NCI-H446 (cell line): ENCODE measurements at places on chromosomes 7 and 10.

DNA sequence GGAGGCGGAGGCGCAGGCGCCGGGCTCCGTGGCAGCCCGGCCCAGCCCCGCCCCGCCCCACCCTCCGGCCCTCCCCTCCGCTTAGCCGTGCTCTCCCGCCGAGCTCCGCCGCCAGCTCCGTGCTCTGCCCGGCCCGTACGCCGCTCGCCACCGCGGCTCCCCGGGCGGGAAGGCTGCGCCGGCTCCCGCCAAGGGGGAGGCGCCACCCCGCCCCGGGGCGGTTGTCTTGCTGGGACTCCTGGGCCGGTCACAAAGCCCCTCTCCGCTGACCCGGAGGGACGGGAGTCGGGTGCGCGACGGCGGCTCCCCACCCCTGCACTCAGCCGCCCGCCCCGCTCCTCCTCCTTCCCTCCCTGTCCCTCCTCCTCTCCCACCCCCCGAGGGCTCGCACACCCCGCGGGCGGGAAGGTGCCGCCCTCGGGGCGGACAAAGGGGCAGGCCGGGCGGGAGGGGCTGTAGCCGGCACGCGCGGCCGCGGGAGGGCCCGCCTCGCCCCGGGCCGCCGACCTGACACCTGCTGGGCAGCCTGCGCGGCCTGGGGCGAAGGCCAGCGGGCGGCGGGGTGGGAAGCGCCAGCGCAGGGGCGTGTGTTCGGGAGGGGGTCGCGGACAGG lies 11.5 kb upstream of the SP8 start:
- DNase-seq, result no peak

DNA sequence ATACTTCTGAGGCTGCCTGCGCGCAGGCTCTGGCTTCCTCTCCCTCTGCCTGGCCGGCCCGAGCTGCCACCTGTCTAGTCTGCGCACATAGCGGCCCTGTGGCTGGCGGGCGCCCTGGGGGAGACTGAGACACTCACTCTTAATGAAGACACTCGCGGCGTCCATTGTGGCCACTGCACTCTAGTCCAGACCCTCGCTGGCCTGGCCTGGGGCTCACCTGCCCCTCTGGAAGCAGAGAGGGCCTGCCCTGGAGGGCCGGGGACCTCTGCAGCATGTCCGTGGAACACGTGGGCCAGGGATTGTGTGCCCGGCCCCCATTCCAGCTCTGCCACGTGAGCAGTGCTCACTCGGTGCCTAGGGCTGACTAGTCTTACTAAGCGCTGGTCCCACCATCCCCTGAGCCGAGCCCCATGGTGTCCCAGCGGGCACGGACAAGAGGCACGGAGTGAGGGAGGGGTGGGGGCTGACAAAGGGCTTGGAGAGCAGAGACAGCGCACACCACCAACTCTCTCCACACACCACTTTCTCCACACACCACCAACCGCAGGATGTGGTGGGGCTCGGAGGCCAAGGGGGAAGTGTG lies 149.3 kb downstream of the ELFN1 start:
- DNase-seq, result no peak

DNA sequence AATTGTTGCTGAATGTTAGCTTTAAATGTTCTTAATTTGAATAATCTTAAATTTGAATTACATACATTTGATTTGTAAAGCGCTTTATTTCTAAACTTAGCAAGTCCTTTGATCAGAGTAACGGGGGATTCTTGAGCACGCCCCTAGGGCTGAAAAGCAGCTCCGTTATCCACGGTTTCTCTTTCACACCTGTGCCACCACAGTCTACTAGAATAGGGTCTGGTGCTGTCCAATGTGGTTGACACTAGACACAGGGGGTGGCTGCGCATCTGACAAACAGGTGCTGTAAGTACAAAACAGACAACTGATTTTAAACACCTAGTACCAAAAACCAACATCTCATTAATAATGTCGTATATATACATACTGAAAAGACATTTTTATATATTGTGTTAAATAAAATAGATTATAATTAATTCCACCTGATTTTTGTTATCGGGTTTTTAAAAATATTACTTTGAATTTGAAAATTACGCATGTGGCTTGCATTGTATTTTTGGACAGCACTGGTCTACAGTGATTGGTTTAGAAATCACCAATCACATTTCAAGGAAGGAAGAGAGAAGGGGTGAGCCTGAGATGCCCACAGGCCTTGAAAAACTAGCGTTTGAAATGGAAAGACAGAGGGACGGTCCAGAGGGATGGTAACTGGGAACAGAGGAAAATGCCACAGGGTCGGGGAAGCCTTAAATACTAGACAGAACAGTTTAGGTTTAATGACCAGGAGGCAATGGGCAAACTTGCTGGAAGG lies 7.3 kb downstream of the SEPHS1 start:
- no peak for DNase-seq

DNA sequence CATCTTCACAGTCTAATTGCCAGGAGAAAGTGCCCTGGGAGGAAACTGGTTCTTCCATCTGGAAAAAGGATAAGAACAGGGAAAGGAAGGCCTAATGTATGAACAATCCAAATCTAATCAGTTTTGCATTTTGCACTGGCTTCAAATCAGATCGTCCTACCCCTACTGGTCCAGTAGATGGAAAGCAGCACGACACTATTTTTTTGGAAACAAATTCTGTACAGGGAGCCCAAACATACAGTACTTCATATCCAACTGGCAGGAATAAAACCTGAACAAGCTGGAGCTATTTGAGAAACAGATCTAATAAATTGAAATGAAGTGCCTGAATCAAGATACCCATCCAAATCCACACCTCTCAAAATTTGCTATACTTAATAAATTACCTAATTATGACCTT lies 36.5 kb downstream of the ETV1 start:
- no peak for DNase-seq

GRCh38 chr7:137937202-137937560 lies 64.7 kb downstream of the CREB3L2 start:
- DNase-seq, result no peak

GRCh38 chr10:31262672-31263071 lies 56.3 kb upstream of the ZEB1 start:
- no peak for DNase-seq

DNA sequence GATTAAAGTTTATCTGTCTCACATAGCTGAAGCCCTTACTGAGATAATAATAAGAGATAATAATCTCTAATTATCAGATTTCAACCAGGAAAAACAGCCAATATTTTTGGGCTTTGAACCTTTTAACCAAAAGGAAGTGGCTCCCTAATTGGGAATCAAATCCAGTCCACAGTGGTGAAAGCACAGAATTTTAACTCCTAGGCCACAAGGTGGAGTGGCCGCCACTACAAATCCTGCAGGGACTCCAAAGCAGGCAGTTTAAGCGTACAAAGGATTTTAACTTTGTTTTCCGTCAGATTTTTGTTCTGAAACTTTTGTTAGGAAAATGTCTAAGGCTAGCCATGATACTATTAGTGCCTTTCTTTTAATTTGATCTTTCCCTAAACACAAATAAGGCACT lies 99.6 kb upstream of the CCNY start:
- no peak for DNase-seq

DNA sequence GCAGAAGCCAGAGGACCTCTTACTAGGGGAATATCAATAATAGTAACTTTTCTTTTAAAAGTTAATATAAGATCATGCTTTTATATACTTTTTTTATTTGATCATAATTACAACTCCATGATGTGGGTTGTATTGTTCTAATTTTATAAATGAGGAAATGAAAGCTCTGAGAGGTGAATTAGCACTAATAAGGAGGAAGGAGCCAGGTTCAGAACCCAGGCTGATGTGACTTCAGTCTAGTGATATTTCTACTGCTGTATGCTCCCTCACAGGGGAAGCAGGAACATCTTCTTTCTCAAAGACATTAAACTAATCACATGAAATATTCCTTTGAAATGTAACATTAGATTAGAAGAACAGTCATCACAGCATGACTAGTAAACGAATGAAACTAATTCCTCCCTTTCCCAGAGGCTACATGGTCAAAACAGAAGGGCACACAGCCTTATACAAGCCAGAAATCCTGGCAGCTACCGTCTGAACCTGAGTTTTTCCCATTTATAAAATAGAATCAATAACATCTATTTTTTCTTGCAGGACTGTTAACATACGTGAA lies 81.4 kb upstream of the GJD4 start:
- DNase-seq, result no peak

- DNase-seq, result no peak
These were observed 121.5 kb downstream of the SRPK2 start for GRCh38 chr7:105267244-105267643.

DNA sequence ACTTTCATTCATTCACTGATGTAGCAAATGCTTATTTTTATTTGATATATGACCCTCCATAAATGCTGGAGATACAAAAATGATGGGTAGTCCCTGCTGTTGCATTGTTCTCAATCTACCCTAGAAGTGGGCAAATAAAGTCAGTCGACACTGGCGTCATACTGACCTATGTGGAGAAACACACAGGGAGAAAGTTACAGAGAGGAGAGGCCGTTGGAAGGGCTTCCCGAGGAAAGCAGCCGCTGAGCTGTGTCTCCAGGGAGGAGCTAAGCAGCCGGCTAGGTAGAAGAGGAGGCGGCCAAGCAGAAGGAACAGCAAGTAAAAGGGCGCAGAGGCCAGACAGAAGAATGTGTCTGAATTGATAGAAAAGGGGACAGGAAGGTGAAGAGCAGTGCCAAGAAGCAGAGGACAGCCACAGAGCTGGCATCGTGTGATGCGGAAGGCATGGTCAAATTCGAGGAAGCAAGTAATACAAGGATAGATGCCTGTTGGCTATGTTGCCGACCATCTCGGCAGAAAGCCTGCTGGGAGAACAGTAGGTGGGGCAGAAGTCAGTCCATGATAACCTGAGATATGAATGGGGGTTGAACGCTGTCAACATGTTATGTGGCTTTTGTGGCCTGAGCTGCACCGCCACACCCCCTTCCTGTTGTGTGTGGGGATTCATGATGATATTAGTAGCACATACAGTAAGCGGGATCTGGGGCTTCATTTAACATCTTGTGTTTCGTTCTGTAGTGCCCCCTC lies 25.9 kb downstream of the ST8SIA6 start:
- no peak for DNase-seq

DNA sequence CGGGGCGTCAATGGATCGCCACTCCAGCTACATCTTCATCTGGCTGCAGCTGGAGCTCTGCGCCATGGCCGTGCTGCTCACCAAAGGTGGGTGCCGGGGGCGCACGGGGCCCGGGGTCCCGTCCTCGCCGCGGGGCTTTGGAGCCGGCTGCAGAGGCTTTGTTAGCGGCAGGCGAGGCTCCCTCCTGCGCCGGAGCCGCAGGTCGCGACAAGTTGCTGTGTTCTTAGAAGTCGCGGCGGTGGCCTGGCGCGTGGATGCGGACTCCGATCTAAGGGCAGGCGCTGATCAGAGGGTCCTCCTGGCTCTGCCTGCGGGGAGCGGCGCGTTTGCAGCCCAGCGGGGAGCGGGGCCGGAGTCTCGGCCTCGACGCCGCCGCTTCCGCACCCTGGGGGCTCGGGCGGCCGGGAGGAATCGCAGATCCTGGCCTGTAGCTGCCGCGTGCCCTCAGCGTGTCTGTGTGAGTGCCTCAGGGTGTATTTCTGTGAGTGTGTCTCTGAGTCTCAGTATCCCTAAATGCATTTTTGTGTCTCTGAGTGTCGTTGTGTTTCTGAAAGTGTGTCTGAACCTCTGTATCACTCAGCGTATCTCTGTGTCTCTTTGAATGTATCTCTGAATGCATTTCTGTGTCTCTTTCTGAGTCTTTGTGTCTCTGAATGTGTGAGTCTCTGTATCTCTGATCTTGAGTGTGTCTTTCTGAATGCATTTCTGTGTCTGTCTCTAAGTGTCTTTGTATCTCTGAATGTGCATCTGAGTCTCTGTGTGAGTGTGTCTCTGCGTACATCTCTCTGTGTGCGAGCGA lies 766 bp downstream of the BAMBI start:
- no peak for DNase-seq

DNA sequence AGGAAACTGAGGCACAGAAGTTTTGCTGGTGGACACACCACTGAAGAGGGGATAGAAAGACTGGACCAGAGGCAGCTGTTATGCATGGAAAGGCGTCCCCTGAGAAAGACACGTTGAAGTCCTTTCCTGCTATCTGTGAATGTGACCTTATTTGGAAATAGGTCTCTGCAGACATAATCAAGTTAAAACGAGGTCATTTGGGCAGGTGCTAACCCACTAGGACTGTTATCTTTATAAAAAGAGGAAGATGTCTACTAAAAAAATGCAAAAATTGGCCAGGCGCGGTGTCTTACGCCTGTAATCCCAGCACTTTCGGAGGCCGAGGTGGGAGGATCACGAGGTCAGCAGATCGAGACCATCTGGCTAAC lies 31.6 kb downstream of the ELMO1 start:
- no peak for DNase-seq

DNA sequence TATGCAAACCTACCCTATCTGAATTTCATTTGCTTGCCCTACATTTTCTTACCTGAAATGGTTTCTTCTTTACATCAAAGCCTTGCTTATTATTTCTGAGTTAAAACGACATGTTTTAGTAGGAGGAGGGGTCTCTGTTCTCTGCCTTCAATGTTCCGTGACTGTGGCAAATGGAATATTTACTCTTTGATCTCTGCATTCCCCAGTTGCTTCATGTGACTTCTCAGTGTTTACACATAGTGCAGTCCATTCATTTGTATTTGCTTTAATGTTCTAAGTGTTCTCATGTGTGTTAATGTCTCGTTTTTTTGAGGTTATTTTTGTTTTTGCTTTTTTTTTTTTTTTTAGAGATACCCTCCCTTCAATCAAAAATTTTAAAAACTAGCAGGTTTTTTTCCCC lies 75.8 kb downstream of the GNAI1 start:
- DNase-seq, result no peak

DNA sequence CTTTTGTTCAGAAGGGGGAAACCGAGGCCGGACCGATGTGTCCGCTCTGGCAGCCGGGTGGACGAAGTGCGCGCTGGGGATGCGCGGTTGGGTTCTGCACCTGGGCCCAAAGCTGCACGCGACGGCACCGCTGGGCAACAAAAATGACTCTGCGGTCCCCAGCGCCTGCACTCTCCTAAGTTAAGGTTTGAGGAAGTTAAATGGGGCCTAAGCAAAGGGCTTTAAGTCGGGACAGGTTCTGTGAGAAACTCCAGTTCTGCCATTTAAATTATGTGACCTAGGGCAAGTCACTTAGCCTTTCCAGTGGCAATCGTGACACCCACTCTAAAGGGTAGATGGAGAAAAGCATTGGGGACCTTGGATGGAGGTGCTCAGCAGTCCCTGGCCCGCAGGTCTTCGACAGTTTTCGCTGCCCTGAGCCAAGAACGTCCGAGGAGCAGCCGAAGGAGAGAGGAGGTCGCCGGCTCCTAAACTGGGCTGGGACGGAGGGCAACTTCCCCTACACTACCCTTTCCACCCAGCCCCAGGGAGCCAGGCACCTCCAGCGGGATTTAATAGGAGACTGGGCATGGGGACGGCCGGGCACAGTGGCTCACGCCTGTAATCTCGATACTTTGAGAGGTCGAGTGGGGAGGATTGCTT lies 534 bp upstream of the ACBD5 start:
- no peak for DNase-seq

DNA sequence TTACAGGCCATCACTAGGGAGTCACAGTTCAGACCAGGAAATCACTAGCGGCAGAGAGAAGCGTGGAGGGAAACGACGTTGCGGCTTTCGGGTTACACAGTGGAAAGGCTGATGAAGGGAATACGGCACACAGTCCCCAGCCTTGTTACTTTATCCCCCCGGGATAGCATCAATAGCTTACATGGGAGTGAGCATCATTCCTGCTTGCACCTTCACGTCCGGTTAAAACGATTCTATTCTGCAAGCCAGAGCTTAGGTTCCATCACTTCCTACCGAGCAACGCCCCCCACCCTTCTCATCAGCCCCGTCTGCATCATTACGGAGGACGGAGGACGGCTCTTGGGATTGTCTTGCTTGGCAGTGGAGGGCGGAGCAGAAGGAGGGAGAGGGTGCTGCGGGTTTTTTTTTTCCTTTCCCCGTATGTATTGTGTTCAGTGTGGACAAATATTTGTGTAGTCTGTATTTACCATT lies 124.9 kb downstream of the CLEC2L start:
- DNase-seq, result no peak
